ENCODE measurements at places on chromosomes 11 and 22.
A peak's percentile ranks its signal among the peaks of the same experiment; 100 is the strongest.

GRCh38 chr22:41598891-41599635, 9.4 kb upstream of the PMM1 start:
- no peak for DNase-seq

- no peak for DNase-seq
Observed at GRCh38 chr22:24291515-24292201, 21.0 kb downstream of the SPECC1L start.

DNA sequence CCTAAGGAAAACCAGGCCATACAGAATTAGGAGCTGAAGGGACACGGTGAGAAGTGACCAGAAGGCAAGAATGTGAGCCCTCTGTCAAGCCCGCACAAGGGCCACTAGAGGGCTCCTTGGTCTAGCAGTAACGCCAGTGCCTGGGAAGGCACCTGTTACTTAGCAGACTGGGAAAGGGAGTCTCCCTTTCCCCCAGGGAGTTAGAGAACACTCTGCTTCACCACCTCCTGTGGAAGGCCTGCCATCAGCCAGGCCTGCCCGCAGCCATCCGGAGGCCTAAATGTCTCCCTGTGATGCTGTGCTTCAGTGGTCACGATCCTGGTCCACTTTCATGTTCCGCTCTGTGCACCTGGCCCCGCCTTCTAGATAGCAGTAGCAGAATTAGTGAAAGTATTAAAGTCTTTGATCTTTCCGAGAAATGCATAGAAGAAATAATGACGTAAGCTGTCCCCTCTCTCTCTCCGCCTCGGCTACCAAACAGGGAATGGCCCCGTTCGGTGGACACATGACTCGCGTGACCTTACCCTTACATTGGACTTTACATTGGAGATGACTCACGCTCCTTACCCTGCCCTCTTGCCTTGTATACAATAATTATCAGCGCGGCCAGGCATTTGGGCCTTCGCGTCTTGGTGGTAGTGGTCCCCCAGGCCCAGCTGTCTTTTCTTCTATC, 10.7 kb upstream of the GSTP1 start:
- peak; percentile 74 for DNase-seq

- DNase-seq, result no peak
Observed at GRCh38 chr11:91902312-91902711, 322.3 kb upstream of the FAT3 start.

- no peak for DNase-seq
Observed at GRCh38 chr11:10474551-10474950, 19.5 kb downstream of the AMPD3 start.

- no peak for DNase-seq
Observed at GRCh38 chr11:44964526-44965209, 14.0 kb upstream of the TP53I11 start.

Data from activated effector memory CD4-positive, alpha-beta T cell treated with anti-CD3 and anti-CD28 coated beads, Interleukin-2, amount 50 U/mL, for 16 hours (primary cell).